Uterus (tissue), 4 donors: ENCODE measurements at places on chromosomes 5 and 9. TPM values are rescaled to one million over a fixed set of nuclear protein-coding genes. Genes with fewer than 3 reads are reported as not detected.

DNA sequence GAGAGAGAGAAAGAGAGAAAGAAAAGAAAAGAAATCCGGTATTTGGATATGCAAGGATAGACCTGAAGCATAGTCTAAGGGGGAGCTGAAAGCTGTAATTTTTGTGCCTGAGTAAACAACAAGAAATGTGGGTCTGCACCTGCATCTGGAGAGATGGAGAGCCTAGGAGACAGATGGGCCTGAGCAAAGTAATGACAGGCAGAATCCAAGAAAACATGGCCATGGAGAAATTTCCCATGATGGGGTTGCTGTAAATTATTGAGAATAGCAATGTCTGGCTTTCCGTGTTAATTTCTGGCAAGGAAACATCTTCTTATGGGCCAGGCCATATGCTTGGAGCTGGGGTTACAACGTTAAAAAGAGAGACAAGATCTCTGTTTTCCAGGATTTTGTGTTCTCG is 40.2 kb downstream of the YIPF5 start:
- no peaks in the 10 kb centered on the region for H3K27me3 ChIP-seq
- H3K4me1 ChIP-seq, result no peaks in the 10 kb centered on the region
- no peaks in the 10 kb centered on the region for H3K36me3 ChIP-seq
- no peak overlapping the region for H3K27ac ChIP-seq
- H3K4me3 ChIP-seq, result no peak overlapping the region

DNA sequence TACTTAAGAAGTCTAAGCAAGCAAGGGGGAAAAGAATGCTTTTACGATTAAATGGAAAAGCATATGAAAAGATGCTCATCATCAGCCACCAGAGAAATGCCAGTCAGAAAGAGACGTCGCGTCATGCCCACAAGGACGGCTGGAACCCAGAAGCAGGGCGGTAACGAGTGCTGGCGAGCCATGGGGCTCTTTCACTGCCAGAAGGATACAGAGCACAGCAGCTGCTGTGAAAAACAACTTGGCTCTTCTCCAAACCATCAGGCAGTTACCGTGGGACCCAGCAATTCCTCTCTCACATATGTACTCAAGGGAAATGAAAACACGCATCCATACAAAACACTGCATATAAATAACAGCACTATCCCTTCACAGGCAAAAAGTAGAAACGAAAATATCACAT is 95.5 kb downstream of the CAMSAP1 start:
- H3K4me1 ChIP-seq, result no peaks in the 10 kb centered on the region
- no peak overlapping the region for H3K27ac ChIP-seq
- DNase-seq, result no peak
- H3K27me3 ChIP-seq, result no peaks in the 10 kb centered on the region
- no peak overlapping the region for H3K4me3 ChIP-seq
- no peaks in the 10 kb centered on the region for H3K36me3 ChIP-seq

DNA sequence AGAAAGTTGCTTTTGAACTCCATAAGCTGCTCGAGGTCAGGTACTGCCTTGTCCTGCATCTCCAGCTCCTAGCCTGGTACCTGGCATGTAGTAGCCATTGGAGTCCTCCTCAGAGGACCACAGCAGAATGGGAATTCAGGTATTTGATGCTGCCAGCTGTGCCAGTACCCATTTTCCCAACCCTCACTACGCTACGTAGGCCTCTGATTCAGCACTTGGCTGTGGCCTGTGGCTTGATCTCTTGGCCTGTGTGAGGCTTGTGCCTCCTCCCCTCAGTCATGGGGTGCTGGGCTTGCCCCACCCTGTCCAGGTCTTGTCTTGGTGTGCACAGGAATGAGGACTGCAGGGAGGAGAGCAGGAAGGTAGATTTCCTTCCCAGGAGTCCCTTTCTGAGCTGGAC is 11.8 kb downstream of the OTULIN start:
- no peak overlapping the region for H3K4me3 ChIP-seq
- H3K27me3 ChIP-seq, result no peaks in the 10 kb centered on the region
- peaks cover 4% of the 10 kb centered on the region for H3K4me1 ChIP-seq

GRCh38 chr9:10855847-10856246 is 243.0 kb upstream of the PTPRD start:
- no peak for DNase-seq
- no peaks in the 10 kb centered on the region for H3K4me1 ChIP-seq
- no peaks in the 10 kb centered on the region for H3K36me3 ChIP-seq
- no peak overlapping the region for H3K4me3 ChIP-seq
- H3K27me3 ChIP-seq, result no peaks in the 10 kb centered on the region

DNA sequence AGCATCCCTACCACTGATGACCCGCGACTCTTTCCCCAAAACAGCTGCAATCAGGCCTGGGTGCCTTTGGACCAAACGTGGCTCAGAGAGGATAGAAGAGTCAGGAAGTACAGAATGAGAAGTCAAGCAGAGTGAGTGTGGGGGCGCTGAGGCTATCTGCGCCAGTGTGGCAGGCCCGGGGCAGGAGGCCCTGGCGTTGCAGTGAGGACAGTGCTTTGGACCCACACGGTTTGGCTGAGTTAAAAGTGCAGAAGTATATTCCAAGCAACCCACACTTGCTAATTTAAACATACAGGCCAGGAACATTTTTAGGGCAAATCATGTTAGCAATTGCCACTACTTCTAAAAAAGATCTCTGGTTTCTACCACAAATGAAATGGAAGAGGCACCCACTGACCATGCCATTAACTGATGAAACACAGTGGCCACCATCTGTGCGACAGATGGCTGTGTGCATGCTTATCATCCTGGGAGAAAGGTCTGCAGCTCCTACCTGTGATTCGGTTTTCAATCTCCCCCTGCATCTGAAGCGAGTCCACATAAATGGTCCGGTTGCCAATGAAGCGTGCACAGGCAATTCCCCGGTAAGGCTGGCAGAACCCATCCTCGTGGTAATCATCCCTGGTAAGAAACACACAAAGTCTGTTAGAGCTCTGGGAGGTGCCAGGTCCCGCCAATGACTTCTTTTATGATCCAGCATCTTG is 213.0 kb downstream of the ROR2 start:
- H3K4me3 ChIP-seq, result no peak overlapping the region
- no peaks in the 10 kb centered on the region for H3K27me3 ChIP-seq
- H3K27ac ChIP-seq, result no peak overlapping the region
- H3K36me3 ChIP-seq, result no peaks in the 10 kb centered on the region
- no peak for DNase-seq

GRCh38 chr5:72698481-72698880 is 118.0 kb upstream of the TNPO1 start:
- no peak overlapping the region for H3K4me3 ChIP-seq
- no peaks in the 10 kb centered on the region for H3K36me3 ChIP-seq
- no peak for DNase-seq

DNA sequence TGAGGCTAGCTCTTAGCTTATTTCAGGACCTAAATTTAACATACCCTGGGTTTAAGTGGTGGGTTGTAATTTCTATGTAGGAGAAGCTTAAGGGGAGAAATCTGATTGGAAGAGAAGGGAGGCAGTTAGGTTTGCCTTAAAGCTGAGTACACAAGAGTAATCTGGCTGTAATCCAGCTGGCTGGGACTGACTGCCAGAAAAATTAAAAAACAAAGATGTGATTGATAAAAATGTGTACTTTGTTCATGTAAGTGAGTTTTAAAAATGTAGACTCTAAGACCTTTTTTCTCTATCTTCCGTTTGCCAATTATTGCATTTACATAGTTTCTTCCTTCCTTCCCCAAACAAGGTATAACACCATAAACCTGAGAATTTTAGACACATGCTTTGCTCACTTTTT is 17.5 kb upstream of the MSMP start:
- H3K27me3 ChIP-seq, result no peaks in the 10 kb centered on the region
- peak overlapping the region; percentile 16 for H3K27ac ChIP-seq
- H3K36me3 ChIP-seq, result no peaks in the 10 kb centered on the region
- no peak for DNase-seq
- no peak overlapping the region for H3K4me3 ChIP-seq
- no peaks in the 10 kb centered on the region for H3K4me1 ChIP-seq

GRCh38 chr5:53490747-53491146 is 10.3 kb downstream of the FST start:
- no peak for DNase-seq
- no peak overlapping the region for H3K27ac ChIP-seq
- no peak overlapping the region for H3K4me3 ChIP-seq
- H3K4me1 ChIP-seq, result no peaks in the 10 kb centered on the region
- no peaks in the 10 kb centered on the region for H3K27me3 ChIP-seq

DNA sequence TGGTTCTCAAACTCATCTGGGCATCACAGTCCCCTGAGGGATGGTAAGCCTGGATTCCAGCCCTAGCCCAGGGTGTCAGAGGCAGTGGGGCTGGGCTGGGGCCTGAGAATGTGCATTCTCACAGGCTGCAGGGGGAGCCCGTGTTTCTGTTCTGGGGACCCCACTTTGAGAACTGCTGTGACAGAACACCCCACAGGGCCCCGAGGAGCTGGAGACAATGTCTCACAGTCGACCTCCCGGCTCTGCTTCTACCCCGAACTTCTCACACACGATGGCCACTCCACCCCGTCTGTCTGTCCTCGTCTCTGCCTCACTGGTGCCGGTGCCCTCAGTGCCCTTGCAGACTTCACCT is 130.0 kb downstream of the CACNA1B start:
- H3K27ac ChIP-seq, result no peak overlapping the region
- H3K36me3 ChIP-seq, result no peaks in the 10 kb centered on the region

DNA sequence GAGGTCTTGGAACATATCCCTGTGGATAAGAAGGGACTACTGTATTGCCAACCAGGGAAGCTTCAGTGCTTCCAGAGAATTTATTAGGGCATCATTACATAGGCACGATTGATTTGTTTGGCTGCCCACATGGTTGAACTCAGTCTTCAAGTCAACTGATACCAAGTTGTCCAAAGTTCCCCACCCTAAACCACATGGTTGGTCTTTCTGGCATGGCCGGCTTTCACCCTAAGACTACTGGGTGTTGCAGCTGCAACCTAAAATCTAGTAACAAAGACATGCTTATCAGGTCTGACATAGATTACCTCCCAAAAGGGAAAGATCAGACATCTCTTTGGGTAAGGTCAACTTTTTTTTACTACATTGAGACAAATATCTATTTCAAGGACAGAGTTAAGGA is 37.0 kb downstream of the FAF2 start:
- no peak overlapping the region for H3K4me3 ChIP-seq
- no peak for DNase-seq
- no peaks in the 10 kb centered on the region for H3K36me3 ChIP-seq
- no peaks in the 10 kb centered on the region for H3K27me3 ChIP-seq
- no peak overlapping the region for H3K27ac ChIP-seq

GRCh38 chr9:111622626-111623025 is 8.5 kb upstream of the DNAJC25 start:
- no peak overlapping the region for H3K4me3 ChIP-seq
- no peak for DNase-seq
- no peak overlapping the region for H3K27ac ChIP-seq
- H3K4me1 ChIP-seq, result no peaks in the 10 kb centered on the region

- no peaks in the 10 kb centered on the region for H3K4me1 ChIP-seq
- H3K4me3 ChIP-seq, result no peak overlapping the region
- H3K27ac ChIP-seq, result no peak overlapping the region
- no peak for DNase-seq
Measured at GRCh38 chr5:73030995-73031394, 75.2 kb downstream of the FCHO2 start.

DNA sequence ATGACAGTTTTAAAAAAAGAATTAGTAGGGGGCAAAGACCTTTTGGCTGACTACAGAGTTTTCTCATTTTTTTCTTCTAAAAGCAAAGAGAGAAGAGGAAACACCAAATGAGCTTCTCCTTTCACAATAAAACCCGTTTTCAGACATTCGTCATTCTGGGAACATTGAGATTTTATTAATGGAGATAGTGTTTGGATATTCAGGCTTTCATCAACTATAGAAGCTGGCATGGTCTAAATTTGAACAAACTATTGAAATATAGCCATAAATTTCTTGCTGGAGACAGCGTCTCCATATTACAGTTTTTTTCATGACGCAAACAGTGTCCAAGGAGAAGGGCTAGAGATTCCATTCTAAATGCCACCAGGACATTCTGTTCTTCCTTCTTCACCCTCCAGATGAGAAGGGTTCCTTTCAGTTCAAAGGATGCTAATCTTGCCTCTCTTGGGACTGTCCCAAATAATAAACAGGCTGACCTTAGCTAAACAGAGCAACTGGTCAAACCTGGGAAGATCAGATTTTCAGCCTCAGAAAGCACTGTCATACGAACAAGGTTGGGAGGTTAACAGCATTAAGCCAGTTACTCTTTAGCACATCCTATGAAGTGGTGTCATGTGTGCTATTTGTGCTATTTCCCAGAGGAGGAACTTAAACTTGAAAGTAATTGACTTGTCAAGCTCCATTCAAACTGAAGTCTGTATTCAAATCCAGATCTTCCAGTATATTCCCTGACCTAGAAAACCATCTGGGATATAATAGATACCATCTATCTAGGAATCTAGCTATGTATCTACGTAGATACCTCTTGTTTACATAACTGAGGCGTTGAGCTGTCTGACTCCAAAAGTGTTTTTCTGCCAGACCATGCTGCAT is 125.6 kb downstream of the LPAR1 start:
- H3K4me3 ChIP-seq, result no peak overlapping the region
- DNase-seq, result no peak
- H3K27ac ChIP-seq, result peak overlapping the region; percentile 54
- no peaks in the 10 kb centered on the region for H3K27me3 ChIP-seq
- no peaks in the 10 kb centered on the region for H3K36me3 ChIP-seq

GRCh38 chr5:32928761-32929160 is 217.6 kb downstream of the NPR3 start:
- no peak overlapping the region for H3K4me3 ChIP-seq
- H3K27ac ChIP-seq, result no peak overlapping the region
- no peaks in the 10 kb centered on the region for H3K4me1 ChIP-seq
- no peaks in the 10 kb centered on the region for H3K36me3 ChIP-seq
- no peak for DNase-seq

DNA sequence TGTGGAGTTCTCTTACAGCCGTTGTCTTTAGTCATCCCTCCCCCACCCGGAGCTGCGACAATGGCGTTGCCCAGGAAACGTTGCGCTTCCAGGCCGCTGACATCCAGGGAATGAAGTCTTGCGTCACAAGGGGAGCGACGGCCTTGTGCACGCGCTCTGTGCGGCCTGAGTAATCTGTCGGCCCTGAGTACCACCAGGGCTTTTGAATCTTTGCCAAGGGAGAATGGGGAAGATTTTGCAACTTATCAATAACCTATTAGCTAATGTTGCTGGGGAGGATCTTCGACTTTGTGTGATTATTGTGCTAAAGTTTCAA is at the start of gene SOX30:
TSS of gene SOX30 (minus strand) at position 62 of the 316 bp plus-strand sequence. CDS start 360 bp downstream, outside the sequence.
- no peak for DNase-seq
- peak within 1 kb of the TSS; percentile 30 for H3K4me3 ChIP-seq
- no peaks in the 10 kb centered on the region for H3K36me3 ChIP-seq
- no peaks in the 10 kb centered on the region for H3K27me3 ChIP-seq
- H3K4me1 ChIP-seq, result no peaks in the 10 kb centered on the region

GRCh38 chr9:92639791-92640271 is 30.1 kb downstream of the IPPK start:
- H3K36me3 ChIP-seq, result no peaks in the 10 kb centered on the region
- DNase-seq, result peak; percentile 11
- no peak overlapping the region for H3K27ac ChIP-seq
- no peak overlapping the region for H3K4me3 ChIP-seq
- no peaks in the 10 kb centered on the region for H3K27me3 ChIP-seq

GRCh38 chr9:78788101-78788500 is 491.2 kb downstream of the PSAT1 start:
- H3K4me1 ChIP-seq, result no peaks in the 10 kb centered on the region
- no peak overlapping the region for H3K4me3 ChIP-seq
- no peaks in the 10 kb centered on the region for H3K36me3 ChIP-seq
- DNase-seq, result no peak

CER1 gene
- total RNA-seq, result 0.97 TPM

LRRC14B gene
- total RNA-seq, result not detected

TIGD6 gene
- 6.8 TPM for total RNA-seq

GFRA3 gene
- total RNA-seq, result not detected

CFAP77 gene
- not detected for total RNA-seq

LCN15 gene
- not detected for total RNA-seq

SLC26A2 gene
- 13.2 TPM for total RNA-seq

CKMT2 gene
- 7.8 TPM for total RNA-seq

SOX30 gene
- total RNA-seq, result not detected

LIFR gene
- total RNA-seq, result 267 TPM

EHMT1 gene
- 75.4 TPM for total RNA-seq

KIAA1958 gene
- 7.4 TPM for total RNA-seq

AGPAT2 gene
- total RNA-seq, result 45.1 TPM
